ENCODE measurements at places on chromosomes 1 and 21.

DNA sequence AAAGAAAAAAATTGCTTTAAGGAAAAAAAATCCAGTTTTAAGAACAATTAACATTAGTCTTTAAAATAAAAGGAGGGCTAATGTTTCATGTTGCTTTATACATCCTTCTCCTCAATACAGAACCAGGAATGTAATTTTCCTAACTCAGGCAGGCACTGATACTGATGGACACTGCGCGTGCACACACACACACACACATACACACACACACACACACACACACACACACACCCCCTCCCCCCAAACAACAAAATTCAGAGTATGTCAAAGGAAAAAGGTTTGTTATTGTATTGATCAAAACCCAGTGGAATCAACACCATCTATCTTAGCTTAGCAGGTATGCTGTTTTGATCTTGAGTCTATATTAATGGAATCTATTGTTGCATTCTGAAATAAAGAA lies 31.6 kb downstream of the PTP4A2 start:
- DNase-seq = no peak

- peak; percentile 42 for DNase-seq
Measured at GRCh38 chr1:9293533-9294404, 1.1 kb downstream of the SPSB1 start.

- DNase-seq = no peak
Measured at GRCh38 chr1:59126366-59126765, 170.5 kb upstream of the FGGY start.

DNA sequence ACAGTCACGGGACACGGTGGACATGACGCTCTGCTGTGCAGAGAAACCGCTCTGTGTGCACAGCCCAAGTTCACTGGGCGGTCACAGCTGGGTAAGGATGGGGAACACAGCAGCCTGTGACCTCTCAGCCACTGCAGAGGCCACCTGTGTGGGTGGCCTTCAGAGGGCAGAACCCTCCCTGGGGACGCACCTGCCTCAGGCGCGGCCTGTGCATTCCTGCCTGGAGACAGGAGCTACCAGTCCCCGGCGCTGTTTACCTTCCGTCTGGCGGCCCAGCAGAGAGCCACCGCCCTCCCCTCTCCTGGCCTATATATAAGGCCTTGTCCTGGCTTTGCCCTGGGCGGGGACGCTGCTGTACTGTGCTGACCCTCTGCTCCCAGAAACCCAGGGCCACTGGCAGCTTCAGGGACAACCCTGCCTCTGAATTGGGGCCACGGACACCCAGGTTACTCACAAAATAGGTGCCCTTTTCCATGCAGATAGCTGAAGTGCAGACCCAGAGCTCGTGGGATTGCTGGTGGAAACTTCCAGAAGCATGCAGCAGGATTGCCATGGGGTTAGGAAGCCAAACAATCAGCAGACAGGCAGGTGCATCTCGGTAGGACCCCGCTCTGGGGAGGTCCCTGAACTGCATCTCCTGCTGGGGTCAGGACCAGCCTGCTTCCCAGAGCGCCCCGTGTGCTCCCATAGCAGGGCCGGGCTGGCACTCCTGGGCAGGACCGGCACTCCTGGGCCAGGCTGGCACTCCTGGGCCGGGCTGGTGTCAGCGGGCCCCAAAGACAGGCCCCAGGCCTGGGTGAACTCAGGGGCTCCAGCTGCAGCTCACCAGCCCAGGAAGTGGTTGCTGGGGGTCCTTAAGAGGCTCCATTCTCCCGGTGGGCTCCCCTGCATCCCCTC lies 83.6 kb downstream of the SIK1 start:
- DNase-seq = no peak

DNA sequence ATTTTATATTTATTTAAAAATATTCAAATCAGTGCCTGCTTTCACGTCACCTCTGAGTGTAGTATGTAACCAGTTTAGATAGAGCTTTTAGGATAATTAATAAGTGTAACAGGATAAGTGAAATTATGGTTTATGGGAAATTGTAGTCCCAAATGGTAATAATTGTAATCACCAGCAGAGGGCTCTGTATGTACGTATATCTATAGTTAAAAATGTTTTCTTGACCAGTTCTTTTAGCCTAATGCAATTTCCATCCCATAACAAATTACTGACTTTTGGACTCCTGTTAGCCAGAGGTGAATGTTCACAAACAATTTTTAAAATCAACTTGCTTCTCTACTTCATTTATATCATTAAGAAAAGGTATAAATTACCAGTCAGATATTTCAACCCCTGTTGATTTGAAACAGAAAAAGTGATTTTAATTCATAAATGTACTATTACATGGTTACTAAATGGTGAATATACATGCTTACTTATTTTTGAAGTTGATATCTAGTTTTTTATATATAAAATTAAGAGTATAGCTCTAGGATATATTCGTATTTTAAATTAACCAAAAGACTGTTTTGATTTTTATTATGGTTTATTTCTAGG lies 25.3 kb downstream of the SLC30A7 start:
- peak; percentile 39 for DNase-seq

- no peak for DNase-seq
Measured at GRCh38 chr1:219517031-219517430, 95.9 kb downstream of the ZC3H11B start.

DNA sequence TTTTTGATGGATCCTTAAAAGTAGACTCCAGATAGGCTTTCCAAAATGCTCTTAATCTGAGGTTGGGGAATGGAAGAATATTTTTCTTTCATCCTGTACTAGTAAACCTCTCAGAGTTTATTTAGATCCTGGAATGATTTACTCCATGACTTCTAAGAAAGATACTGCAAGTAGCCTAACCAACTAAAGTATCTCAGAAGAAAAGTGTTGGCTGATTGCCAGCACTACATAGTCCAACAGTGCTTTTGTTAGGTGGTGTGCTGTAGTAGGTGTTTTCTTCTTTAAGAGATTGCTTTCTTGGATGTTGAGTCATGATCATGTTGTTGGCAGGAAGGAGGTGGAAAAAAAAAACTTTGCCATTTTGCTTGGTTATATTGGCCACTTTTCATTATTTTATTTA lies 119.8 kb downstream of the OSBPL9 start:
- peak; percentile 48 for DNase-seq

- DNase-seq = no peak
Measured at GRCh38 chr1:237032029-237032428, 10.0 kb upstream of the RYR2 start.

DNA sequence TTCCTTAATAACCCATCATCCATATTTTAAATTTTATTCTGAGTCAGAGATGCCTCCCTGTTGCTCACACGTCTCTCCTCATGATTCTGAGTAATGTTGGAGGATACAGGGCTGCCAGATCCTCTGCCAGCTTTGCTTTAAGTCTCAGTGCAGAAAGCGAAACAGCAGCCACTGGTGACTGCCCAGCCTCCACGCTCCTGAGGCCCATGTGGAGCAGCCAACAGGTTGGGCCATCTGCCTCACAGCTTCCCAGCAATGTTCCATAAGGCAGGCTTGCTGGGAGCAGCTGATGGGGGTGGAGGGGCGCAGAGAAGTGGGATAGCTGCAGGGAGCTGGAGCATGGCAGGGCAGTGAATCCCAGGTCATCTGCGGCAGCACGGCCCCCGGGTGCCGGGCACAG lies 104.2 kb downstream of the IGSF21 start:
- no peak for DNase-seq

- DNase-seq = no peak
Measured at GRCh38 chr21:45465105-45465504, 60.1 kb downstream of the COL18A1 start.

GRCh38 chr21:41604583-41605041 lies 96.7 kb upstream of the TMPRSS2 start:
- no peak for DNase-seq

GRCh38 chr1:245201201-245201600 lies 46.4 kb downstream of the KIF26B start:
- DNase-seq = no peak

- DNase-seq = peak; percentile 90
Measured at GRCh38 chr1:145782272-145783099, 41.4 kb downstream of the RNF115 start.

- DNase-seq = no peak
Measured at GRCh38 chr1:147115496-147115895, 56.8 kb downstream of the PRKAB2 start.

DNA sequence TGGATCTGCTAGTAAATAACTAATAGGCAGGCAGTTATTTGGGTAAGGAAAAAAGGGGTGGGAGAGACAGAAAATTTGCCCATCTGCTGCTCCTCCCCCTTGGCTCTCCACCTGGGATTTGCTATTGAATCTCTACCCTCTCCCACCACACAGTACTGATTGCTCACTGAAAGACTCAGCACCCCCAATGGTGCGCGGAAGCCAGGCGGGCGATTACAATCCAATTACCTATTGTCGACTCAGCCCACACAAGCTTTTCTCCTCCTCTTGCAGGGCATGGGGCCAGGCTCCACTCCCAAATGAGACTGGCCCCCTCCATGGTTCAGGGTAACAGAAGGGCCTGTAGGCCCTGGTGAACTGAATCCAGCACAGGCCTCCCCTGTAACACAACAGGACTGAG lies 2.7 kb upstream of the HMGN2 start:
- no peak for DNase-seq

DNA sequence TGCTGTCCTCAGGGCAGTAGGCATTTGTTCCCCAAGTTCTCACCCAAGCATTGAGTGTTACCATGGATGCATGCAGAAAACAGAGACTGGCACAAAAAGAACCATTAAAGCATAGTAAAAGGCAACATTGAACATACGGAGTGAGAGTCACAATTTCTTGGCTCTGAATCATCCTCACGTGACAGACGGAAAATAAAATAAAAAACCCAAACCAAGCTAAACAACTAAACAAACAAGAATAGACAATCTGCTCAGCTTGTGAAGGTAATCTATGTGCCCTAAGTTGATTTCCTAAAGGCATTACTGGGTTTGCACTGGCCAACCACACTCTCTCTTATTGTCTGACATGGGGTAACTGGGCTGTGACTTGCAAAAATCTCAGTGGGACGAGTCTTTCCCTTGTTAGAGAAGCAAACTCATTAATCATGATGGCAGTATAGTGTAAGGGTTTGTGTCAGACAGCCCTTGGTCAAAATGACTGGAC lies 306.0 kb downstream of the ASTN1 start:
- DNase-seq = no peak

GRCh38 chr1:92923664-92924063 lies 37.6 kb downstream of the DIPK1A start:
- DNase-seq = peak; percentile 76

- no peak for DNase-seq
Measured at GRCh38 chr21:46218906-46219590, 9.5 kb downstream of the LSS start.

GRCh38 chr1:212664409-212665199 lies 35.0 kb downstream of the BATF3 start:
- DNase-seq = no peak

DNA sequence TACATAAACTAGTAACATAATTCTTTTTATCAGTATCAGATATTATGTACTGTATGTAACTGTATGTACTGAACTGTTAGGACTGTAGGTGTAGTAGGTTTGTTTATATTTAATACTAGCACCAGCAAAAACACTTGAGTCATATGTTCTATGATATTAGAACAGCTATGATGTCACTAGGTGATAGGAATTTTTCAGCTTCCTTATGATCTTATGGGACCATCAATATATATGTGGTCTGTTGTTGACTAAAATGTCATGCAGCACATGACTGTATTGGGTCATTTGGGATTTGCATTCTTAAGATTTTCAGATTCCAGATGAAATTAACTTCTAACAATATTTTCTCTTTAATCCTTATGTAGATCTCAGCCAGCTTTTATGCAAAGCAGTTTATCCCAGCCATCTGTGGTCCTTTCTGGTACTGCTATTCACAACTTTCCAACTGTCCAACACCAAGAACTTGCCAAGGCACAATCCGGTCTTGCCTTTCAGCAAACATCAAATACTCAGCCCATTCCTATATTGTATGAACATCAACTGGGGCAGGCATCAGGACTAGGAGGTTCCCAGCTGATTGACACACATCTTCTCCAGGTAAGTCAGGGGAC lies 38.3 kb upstream of the MYOCOS start:
- no peak for DNase-seq

GRCh38 chr1:172938681-172939080 lies 112.1 kb downstream of the TNFSF18 start:
- peak; percentile 48 for DNase-seq

GRCh38 chr21:44895859-44896258 lies 22.4 kb upstream of the PTTG1IP start:
- DNase-seq = no peak

DNA sequence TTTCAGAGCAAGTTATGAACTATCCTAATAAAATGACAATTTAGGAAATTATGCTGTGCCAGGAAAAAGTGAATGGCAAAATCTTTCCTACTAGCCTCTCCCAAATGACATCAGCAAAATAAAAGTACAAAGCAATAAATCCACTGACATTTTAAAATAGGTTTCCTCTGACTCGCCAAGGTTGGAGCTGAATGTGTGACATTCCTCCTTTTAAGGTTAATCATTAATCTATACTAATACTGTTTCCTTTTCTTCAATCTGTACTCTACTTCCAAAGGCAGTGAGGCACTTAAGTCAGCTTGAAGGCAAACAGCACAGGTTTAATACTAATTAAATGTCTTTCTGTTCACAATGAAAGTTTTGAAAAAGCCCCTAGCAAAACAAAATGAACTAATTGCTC lies 15.7 kb downstream of the RNF19B start:
- DNase-seq = no peak

DNA sequence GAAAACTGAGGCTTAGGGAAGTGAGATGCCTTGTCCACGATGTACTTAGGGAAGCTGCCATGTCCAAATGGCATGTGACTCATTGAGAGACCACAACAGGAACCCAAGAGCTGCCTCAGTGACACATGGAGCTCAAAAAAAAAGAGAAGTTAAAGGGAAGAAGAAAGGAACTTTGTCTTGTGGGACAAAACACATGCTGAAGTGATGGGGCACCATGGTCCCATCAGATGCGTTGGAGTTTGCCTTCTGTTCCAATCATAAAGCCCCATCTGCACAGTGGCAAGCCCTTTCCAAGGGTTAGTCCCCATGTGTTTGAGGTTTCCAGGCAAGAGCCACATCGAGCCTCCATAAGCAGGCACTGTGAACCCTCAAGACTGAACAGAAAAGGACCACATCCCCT lies 8.0 kb downstream of the MED8 start:
- no peak for DNase-seq

DNA sequence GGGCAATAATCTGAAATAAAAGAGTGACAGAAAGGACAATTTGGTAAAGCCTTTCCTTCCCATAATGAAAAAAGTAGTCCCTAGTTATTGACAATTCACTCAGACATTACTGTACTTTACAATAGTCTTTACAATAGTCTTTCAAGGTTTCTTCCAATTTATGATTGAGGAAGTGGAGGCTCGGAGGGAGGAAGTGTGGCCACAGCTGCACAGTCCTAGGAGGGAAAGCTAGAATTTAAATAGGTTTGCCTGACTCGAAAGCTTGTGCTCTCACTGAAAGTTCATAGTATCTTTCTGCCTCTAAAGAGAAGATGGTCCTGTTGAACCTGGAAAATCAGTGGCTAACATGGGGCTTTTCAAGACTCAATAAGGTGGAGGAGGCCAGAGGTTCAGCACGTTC lies 203.2 kb downstream of the SDCCAG8 start:
- DNase-seq = no peak

GRCh38 chr1:16612332-16613172 lies 812 bp downstream of the NBPF1 start:
- peak; percentile 95 for DNase-seq

Data from fibroblast of gingiva (primary cell).